ENCODE measurements at places on chromosomes 2 and 18. TPM values are rescaled to one million over a fixed set of nuclear protein-coding genes. Genes with fewer than 3 reads are reported as not detected.

Gene ADAM17
- 12.2 TPM for total RNA-seq

Gene APOB
- 45.3 TPM for total RNA-seq

Gene CTAGE1
- total RNA-seq: 0.08 TPM

Gene CYS1
- total RNA-seq: 5.9 TPM

Gene TUBB8B
- total RNA-seq: not detected

Gene NOL4
- not detected for total RNA-seq

Gene ROCK2
- total RNA-seq: 32.3 TPM

Gene TCF4
- total RNA-seq: 57.7 TPM

Gene PRSS56
- total RNA-seq: not detected

Gene NBAS
- total RNA-seq: 31.1 TPM

Gene RNPEPL1
- 62.0 TPM for total RNA-seq

All from right atrium auricular region (tissue), 2 donors.